Adipose tissue (tissue), 3 donors: ENCODE measurements at places on chromosomes 6 and 20. TPM values are rescaled to one million over a fixed set of nuclear protein-coding genes. Genes with fewer than 3 reads are reported as not detected.

ANKRD66 gene
- polyA plus RNA-seq: not detected

CNR1 gene
- 1.1 TPM for polyA plus RNA-seq

TSPO2 gene
- not detected for polyA plus RNA-seq

GJA10 gene
- not detected for polyA plus RNA-seq

PRICKLE4 gene
- polyA plus RNA-seq: 1.4 TPM

CAGE1 gene
- not detected for polyA plus RNA-seq

POM121L2 gene
- not detected for polyA plus RNA-seq

BPIFA1 gene
- polyA plus RNA-seq: not detected

ADAM33 gene
- 24.2 TPM for polyA plus RNA-seq

XKR7 gene
- under 0.01 TPM for polyA plus RNA-seq

PI16 gene
- 3.1 TPM for polyA plus RNA-seq

TSHZ2 gene
- 47.5 TPM for polyA plus RNA-seq

PAK5 gene
- 0.01 TPM for polyA plus RNA-seq

RGS19 gene
- polyA plus RNA-seq: 4.9 TPM

KCNB1 gene
- polyA plus RNA-seq: 1.3 TPM

CST1 gene
- polyA plus RNA-seq: not detected
